ENCODE measurements at places on chromosomes 6 and 20.

DNA sequence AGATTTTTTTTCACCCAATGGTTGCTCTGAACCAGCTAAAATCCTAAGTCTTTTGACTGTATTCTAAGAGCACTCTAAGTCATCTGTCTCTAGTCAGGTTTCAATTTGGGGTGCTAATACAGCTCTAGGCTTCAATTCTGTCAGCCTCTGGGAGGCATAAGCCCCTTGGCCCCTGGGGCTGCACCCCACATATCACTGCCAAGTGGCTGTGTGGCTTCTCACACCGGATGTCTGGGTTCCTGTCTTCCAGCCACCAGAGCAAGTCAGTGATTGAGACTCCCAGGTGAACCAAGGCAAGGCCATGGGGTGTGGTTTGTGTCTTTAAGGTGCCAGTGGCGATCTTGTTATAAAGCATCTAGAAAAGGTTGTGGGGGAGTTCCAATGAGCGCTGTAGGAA, 136.5 kb downstream of the TMEM242 start:
- no peak for DNase-seq

DNA sequence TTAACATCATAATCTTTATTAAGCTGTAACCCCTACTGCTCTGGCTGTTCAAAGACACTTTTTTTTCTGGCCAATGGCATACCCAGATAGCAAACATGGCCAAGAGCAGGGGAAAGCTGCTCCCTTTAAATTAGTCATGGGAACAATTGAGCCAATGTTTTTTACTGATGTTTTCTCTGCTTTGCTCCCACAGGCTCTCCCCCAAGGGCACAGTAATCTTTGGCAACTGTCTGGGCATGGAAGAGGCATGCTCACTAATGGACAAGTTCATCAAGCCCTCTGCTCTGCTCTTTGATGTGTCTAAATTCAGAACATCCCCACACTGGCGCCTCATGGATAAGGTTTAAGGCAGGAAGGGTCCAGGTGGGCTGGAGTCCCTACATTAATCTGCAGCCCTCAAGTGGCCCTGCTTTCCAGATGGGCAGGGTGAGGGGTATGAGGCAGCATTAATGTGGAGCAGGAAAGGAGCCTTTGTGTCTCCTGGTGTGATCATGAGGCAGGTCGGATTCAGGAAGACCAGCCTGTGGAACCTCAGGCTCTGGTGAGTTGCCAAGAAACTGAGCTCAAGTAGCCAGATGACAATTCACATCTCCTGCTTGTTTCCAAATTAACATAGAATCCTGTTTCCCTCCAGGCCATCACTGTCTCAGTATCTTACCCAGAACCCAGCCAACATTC, 227.0 kb upstream of the CST7 start:
- DNase-seq, result no peak

DNA sequence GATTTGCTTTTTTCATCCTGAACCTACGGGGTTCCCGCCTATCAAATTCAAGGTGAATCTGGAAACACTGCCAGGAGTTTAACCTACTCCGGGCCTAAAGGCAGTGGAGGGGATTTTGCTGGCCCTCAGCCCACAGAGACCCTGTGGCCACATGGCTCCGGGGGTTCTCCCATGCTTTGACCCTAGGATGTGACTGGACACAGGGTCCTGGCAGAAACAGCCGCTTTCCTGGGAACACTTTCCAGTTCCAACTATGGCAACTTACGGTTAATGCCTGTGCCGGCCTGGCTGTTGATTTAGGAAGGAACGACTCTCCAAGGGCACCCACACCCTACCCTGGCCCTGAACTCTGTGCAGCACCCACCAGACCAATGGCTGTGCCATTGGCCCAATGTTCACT, 141.7 kb upstream of the RPS6KA2 start:
- DNase-seq, result peak; percentile 33

DNA sequence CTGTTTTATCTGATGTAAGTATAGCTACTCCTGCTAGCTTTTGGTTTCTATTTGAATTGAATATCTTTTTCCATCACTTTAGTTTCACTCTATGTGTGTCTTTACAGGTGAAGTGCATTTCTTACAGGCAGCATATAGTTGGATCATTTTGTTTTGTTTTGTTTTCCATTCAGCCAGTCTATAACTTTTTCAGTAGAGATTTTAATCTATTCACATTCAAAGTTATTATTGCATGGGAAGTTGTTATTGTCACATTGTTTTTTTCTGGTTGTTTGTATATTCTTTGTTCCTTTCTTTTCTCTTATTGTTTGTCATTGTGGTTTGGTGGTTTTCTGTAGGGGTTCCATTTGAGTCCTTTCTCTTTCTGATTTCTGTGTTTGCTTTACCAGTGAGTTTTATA, 151.2 kb downstream of the PDE10A start:
- DNase-seq, result no peak

DNA sequence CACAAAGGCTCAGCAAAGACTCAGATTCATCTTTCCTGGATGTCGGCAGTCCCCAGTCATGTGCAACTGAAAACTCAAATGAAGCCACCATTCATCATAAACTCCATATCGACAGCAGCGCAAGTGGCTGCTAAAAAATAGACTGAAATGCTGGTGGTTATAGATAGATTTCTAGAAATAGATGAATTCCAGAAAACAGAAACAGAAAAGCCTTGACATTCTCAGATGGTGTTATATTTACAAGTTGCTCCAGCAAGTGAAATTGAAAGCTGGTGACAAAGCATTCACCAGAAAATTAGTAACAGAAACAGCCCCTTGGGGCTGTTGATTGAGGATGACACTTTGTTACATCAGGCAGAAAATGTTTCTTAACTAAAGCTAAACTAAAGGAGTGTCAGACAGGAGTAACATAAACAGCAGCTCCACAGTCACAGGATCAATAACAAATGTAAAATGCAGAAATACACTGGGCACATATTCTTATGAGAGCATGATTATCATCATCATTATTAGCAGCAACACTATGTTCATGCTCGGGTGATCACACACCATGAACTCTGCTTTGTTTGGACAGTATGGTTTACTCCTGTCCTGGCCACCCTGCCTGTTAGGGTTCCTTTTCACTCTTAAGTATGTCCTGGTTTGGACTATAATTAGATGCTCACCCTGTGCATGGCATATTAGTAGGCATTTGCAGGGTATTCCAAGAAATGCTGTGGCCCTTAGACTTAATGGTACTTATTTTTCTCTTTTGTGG, 36.4 kb upstream of the SLC35F1 start:
- DNase-seq, result no peak

- no peak for DNase-seq
Observed at GRCh38 chr6:2396042-2396657, 150.7 kb upstream of the GMDS start.

- no peak for DNase-seq
Observed at GRCh38 chr6:109075934-109076333, 18.7 kb downstream of the SESN1 start.

- DNase-seq, result no peak
Observed at GRCh38 chr6:6901205-6901719, 206.5 kb upstream of the RREB1 start.

DNA sequence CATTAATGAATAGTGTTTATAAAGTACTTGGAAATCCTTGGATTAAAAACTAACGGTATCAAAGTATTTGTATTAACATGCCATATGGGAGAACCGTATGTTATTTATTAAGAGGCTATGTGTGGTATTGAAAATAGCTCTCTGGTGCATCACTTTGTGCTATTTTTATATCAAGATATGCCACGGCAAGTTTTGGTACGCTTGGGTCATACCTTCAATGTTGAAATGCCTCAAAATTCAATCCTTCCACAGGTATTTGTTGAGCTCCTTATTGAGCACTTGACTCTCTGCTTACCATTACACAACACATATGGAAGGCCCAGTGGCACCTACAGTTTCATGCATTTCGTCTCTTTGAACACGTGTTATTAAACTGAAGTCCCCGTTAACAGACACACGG, 647.9 kb downstream of the KIF16B start:
- no peak for DNase-seq

DNA sequence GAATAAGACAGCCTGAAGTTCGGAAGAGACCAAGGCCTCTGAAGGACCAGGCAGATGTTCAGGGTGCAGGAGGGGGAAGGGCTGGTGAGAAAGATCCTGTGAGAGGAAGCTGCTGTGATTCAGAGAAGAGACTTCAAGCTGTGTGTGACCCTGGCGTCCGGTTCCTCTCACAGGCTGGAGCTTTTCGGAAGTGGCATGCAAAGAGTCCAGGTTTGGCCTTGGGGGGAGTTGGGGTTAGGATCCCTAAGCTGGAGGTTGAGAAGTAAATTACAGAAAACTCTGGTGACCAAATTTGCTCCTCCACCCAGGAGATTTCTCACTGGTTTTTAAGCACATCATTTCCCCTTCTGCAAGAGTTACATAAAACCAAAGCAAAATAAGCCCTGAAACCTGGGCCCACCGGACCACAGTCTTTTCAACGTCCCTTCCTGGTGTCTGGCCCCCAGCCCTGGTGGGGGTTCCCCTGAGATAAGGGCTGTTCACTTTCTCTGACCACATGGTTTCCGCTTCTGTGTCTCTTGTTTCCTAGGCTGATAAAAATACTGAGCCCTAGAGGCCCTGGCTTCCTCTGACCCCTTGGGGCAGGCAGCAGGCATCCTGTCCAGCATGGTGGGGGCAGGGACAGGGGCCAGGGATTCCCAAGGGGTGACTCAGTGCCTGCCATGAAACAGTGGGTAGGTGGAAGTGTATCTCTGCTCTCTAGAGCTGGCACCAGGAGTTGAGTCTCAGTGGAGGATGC, 12.0 kb upstream of the LTA start:
- peak; percentile 82 for DNase-seq

GRCh38 chr20:3447321-3447720, 23.5 kb upstream of the ATRN start:
- DNase-seq, result no peak

DNA sequence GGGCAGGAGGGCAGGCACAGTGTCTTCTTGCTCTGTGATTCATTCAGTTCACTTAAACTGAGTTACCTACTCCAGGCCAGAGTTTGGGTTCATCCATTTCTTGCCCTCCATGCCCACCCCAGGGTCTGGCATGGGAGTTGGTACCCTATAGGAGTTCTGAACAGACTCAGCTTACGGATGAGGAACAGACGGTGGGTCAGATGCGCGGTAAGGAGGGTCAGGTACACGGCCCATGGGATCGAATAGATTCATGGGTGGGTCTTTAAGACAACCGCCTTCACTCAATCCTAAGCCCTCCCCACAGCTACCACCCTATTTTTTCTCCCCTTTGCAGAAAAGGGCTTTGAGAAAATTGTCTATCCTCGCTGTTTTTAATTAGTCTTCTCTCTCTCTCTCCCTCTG, 13.1 kb upstream of the TRIB3 start:
- DNase-seq, result no peak

- DNase-seq, result no peak
Observed at GRCh38 chr20:24034820-24035219, 46.2 kb upstream of the GGTLC1 start.

DNA sequence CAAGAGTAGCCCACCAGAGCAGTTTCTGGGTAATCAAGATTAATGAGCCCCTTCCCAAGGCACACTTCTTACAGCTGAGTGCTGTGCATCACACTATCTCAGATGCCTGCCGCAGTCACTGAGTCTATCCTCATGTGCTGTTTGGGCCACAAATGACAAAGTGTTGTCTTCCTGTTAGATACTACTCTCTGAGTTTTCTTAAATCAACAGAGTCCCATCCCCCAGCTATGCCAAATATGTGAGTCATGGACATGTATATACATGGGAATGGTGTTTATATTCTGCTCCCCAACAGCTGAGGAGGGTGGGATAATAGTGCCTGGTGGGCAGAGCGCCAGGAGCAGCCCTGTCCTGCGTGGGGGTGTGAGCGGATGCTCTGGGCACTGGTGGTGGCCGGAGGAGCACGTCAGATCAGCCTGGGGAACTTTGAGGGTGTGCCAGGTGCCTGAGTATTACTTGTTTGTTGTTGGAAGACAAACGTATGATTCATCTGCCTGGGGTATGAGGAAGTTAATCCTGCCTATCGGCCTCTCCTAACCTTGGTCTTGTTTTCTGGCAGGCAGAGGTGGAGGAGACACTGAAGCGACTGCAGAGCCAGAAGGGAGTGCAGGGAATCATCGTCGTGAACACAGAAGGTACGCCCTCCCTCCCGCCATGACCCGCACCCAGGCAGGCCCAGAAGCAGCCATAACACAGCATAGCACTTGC, 9.6 kb downstream of the DYNLRB1 start:
- peak; percentile 41 for DNase-seq

GRCh38 chr20:52590100-52590499, 382.1 kb upstream of the TSHZ2 start:
- no peak for DNase-seq

- DNase-seq, result no peak
Observed at GRCh38 chr6:166304106-166304505, 4.1 kb downstream of the PRR18 start.

- DNase-seq, result no peak
Observed at GRCh38 chr20:1808101-1808500, 87.1 kb upstream of the SIRPA start.

DNA sequence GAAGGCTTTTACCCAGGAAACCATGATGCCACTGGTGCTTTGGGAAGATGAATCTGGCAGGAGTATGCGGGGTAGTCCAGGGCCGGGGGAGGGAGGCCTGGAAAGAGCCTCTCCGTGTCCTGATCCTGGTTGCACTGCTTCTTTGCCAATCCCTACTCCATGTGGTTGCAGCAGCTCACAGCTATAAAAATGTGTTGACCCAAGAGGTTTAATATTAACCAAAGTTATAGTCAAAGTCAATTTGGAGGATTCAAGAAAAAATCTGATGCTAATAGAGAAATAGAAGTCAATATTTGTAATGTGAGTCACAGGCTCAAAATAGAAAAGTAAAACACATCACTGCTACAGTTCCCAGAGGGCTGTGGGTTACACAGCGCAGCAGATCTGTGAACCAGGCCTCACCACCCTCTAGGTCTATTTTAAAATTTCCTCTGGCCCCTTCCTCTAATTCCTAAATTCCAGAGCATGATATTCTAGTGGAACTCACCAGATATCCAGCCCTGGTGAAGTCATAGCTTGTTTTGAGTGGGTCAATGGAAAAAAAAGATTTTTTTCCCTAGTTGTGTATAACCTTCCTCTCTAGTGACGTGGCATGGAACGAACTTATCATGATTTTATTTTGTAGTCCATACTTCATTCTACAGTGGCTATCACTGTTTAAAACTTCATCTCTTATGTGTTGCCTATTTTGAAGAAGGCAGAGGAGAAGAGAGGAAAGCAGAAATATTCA, 63.2 kb upstream of the BMP2 start:
- DNase-seq, result no peak

DNA sequence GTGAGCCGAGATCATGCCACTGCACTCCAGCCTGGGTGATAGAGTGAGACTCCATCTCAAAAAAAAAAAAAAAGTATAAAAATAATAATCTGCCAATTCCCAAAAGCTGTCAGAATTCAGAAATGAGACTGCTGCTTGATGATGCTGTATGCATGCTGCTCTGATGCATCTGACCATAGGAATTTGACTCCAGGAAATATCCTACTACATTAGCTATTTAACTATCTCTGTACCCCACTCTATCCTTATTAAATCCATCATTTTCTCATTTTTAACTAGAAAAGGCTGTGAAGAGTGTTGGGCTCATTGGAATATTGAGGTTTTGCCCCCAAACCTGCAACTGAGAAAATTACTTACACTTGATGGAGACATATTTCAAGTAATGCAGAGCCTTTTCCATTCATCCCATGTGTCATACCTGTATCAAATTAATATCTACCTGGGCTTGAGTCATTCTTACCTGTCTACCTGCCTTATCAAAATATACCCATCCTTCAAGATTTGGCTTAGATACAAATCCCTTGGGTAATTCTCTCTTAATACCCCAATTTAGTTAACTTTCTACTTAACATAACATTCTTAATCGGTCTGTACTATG, 135.2 kb upstream of the PREP start:
- DNase-seq, result no peak

- no peak for DNase-seq
Observed at GRCh38 chr20:41370176-41370575, 3.6 kb upstream of the EMILIN3 start.

Measured in activated effector memory CD4-positive, alpha-beta T cell treated with anti-CD3 and anti-CD28 coated beads, Interleukin-2, amount 50 U/mL, for 16 hours (primary cell).